ENCODE measurements at places on chromosomes 16 and 17. TPM values are rescaled to one million over a fixed set of nuclear protein-coding genes. Genes with fewer than 3 reads are reported as not detected.

Gene CDRT4
- total RNA-seq, result 1.8 TPM

DNA sequence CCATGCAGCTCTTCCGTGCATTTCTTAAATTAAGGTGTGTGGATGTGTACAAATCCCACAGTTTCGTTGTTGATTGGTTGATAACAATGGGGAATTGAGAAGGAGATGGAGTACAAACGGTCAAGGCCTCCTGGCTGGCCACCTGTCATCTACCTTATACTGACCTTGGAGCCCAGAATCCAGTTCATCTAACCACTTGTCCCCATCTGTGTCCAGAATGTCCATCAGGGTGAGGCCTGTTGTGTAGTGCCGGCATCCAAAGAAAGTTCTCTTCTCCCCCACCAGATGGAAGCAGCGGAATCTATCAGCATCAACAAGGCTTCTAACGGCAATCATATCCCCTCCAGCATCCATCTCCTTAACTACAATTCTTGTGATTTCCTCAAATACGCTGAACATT lies 1.5 kb downstream of the GSDMB start:
- H3K27me3 ChIP-seq, result no peaks in the 10 kb centered on the region
- no peak overlapping the region for H3K4me3 ChIP-seq
- peaks cover 27% of the 10 kb centered on the region for H3K4me1 ChIP-seq
- peaks cover 3% of the 10 kb centered on the region for H3K36me3 ChIP-seq

DNA sequence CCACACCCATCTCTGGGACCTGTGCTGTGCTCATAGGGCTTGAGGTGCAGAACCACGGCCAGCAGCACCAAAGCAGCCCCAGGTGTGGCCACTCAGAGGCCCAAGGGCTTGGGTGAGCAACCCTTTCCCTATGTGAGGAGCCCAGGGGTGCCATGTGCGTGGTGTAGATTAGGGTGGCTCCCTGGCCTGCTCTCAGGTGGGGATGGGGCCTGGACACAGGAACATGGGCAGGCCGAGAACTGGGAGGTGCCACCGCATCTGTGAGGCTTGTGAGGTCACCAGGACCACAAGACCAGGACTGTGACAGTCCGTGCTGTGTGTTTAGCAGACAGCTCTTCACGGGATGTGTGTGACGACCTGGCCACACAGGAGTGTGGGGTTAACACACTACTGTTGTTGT lies 103.5 kb upstream of the ZNF750 start:
- H3K27ac ChIP-seq, result no peak overlapping the region
- no peak overlapping the region for H3K4me3 ChIP-seq
- H3K4me1 ChIP-seq, result no peaks in the 10 kb centered on the region
- H3K27me3 ChIP-seq, result no peaks in the 10 kb centered on the region
- H3K36me3 ChIP-seq, result peaks cover 15% of the 10 kb centered on the region
- peak; percentile 24 for DNase-seq

- no peaks in the 10 kb centered on the region for H3K4me1 ChIP-seq
- no peak overlapping the region for H3K27ac ChIP-seq
- DNase-seq, result no peak
- H3K27me3 ChIP-seq, result no peaks in the 10 kb centered on the region
- no peak overlapping the region for H3K4me3 ChIP-seq
These were observed 77.2 kb downstream of the KATNIP start for GRCh38 chr16:27627136-27627535.

Gene FOXJ1
- 7.0 TPM for total RNA-seq

GRCh38 chr16:77925531-77925930 lies 96.8 kb upstream of the CLEC3A start:
- H3K27me3 ChIP-seq, result peaks cover 1% of the 10 kb centered on the region
- no peak for DNase-seq
- H3K27ac ChIP-seq, result no peak overlapping the region
- no peaks in the 10 kb centered on the region for H3K4me1 ChIP-seq
- no peak overlapping the region for H3K4me3 ChIP-seq

DNA sequence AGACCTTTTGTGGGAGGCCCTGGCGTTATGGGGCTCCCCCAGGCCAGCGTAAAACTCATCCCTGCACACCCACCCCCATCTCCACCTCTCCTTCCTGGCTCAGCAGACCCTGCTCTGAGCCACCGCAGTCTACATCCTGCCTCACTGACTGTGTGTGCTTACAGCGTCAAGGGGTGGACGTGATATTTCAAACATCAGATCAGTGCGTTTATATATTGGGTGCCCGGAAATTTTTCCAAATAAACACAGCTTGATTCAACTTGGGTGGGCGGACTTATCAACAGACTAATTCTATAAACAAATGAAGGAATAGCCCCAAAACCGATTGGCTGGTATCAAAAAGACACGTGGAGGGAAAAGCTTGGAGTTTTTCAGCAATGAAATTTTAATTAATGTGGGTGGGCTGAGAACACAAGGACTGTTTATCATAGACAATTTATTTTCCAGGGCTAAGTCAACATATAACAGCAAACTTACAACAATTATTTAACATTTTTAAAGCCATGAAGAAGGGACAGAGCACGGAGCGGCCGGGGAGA lies at the start of gene FOXL1:
Gene FOXL1 (plus strand): TSS at position 489 of the 539 bp plus-strand sequence. CDS start 175 bp downstream, outside the sequence.
- H3K4me3 ChIP-seq, result no peak within 1 kb of the TSS
- no peak within 1 kb of the TSS for H3K27ac ChIP-seq

DNA sequence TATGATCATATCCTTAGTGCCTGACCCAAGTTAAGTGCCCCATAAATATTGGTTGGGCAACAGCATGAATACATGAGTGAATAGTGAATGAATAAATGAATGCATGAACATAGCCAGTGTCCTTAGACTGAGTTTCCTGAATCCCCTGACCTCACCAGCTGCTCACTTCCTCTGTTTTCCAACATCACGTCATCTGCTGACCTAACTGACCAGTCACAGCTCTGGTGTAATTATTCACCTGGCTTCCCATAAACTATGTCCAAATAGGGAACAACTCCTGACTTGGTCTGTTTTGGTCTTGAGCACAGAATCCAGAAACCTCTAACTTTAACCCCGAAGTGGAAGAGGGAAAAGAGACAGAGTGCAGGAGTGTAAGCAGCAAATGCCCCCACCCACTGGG lies 83.4 kb downstream of the ASIC2 start:
- no peaks in the 10 kb centered on the region for H3K36me3 ChIP-seq
- no peak overlapping the region for H3K4me3 ChIP-seq
- H3K27me3 ChIP-seq, result no peaks in the 10 kb centered on the region
- H3K4me1 ChIP-seq, result no peaks in the 10 kb centered on the region
- H3K27ac ChIP-seq, result no peak overlapping the region

Gene RRAD
- 1.1 TPM for total RNA-seq

GRCh38 chr16:71840052-71840451 lies 5.7 kb upstream of the ATXN1L start:
- H3K36me3 ChIP-seq, result no peaks in the 10 kb centered on the region
- no peak overlapping the region for H3K27ac ChIP-seq
- no peak overlapping the region for H3K4me3 ChIP-seq
- H3K4me1 ChIP-seq, result no peaks in the 10 kb centered on the region
- H3K27me3 ChIP-seq, result no peaks in the 10 kb centered on the region
- no peak for DNase-seq

Gene NECAB2
- total RNA-seq, result 0.68 TPM

Gene CSH2
- not detected for total RNA-seq

Gene CCDC144A
- 17.0 TPM for total RNA-seq

Gene SOX15
- 0.53 TPM for total RNA-seq

Gene KRT36
- not detected for total RNA-seq

- peaks cover 11% of the 10 kb centered on the region for H3K4me1 ChIP-seq
- peak within 1 kb of the TSS; percentile 69 for H3K4me3 ChIP-seq
- no peaks in the 10 kb centered on the region for H3K36me3 ChIP-seq
- no peaks in the 10 kb centered on the region for H3K27me3 ChIP-seq
- no peak within 1 kb of the TSS for H3K27ac ChIP-seq
These were observed at the start of gene MT1F for GRCh38 chr16:56657555-56658326. TSS of gene MT1F (plus strand) at chr16:56657959. CDS start at chr16:56658059, 100 bp downstream.

DNA sequence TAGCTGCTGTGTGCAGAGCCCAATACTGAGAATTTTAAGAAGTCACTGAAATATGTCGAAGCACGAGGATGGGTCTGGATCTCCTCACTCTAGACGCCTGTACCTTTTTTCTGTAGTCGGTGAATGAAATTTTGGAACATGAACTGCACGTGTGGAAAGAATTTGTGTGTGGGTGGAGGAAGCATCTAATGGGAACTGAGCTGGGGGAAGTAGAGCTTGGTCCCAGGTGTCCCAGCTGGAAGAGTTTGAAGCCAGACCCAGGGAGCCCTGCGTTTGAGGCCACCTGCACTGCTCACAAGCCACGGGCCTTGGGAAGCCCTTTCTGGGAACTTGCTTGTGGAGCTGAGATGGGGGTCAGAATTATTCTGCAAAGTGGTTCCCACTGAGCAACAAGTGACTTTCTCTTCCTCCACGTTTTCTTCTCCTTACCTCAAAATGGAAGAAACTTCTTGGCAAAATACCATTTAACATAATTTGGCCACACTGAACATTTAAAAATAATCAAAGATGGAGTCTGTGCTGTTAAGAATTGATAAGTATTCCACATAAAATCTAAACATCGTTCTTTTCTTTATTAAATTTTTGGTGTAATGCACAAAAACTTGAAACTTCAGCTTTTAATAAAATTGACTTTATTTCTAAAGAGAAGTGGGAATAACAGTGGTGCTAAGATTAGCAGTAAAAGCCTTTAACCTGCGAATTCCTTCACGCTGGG lies 163.8 kb downstream of the PRKCA start:
- DNase-seq, result no peak
- peak overlapping the region; percentile 68 for H3K27ac ChIP-seq
- H3K27me3 ChIP-seq, result no peaks in the 10 kb centered on the region
- no peak overlapping the region for H3K4me3 ChIP-seq

GRCh38 chr16:3362931-3363330 lies 7.2 kb downstream of the OR2C1 start:
- H3K27me3 ChIP-seq, result no peaks in the 10 kb centered on the region
- DNase-seq, result no peak
- no peak overlapping the region for H3K27ac ChIP-seq
- no peaks in the 10 kb centered on the region for H3K4me1 ChIP-seq

DNA sequence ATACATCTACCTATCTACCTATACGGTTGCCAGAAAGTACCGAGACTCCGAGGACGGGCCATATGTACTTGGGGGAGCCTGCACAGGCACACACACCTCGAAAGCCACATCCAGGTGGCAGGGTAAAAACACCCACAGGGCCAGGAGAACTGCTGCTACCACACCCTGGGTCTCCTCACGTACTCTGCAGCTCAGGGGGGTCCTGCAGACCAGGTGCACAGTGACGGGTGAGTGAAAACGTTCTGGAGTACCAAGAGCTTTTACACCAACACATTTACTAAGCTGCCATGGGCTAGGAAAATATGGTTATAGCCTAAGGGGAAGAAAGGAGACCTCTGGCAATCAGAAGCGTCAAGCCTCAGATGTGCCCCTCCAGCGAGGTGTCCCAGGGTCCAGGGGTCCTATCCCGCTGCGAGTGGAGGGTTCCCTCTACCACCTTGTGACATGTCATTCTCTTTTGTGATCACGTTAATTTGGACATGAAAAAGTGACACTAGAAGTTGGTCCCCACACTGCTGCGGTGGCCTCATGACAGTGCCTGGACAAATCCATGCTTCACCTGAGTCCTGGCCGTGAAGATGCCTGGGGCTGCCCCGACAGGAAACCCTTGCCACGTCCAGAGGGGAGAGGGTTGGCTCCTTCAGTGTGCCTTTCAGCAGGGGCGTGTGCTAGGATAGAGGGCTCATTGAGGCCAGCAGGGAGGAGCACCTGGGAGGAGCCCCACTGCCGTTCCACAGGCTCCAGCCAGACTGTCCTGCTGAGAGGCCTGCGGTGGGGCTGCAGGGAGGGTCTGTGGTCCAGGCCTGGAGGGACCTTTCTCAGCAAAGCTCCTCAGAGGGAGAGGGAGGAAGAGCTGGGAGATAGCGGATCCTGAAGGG lies 1.8 kb downstream of the CANT1 start:
- H3K27ac ChIP-seq, result peak overlapping the region; percentile 92
- H3K27me3 ChIP-seq, result no peaks in the 10 kb centered on the region
- peaks cover 39% of the 10 kb centered on the region for H3K4me1 ChIP-seq
- peak; percentile 29 for DNase-seq
- H3K36me3 ChIP-seq, result peaks cover 4% of the 10 kb centered on the region

Gene NHLRC4
- not detected for total RNA-seq

GRCh38 chr17:80876950-80877728 lies 114.5 kb upstream of the CHMP6 start:
- H3K36me3 ChIP-seq, result no peaks in the 10 kb centered on the region
- no peaks in the 10 kb centered on the region for H3K27me3 ChIP-seq
- H3K4me3 ChIP-seq, result no peak overlapping the region

- H3K27me3 ChIP-seq, result no peaks in the 10 kb centered on the region
- peak; percentile 42 for DNase-seq
- H3K4me3 ChIP-seq, result no peak overlapping the region
- no peaks in the 10 kb centered on the region for H3K36me3 ChIP-seq
- H3K4me1 ChIP-seq, result no peaks in the 10 kb centered on the region
These were observed 65.3 kb upstream of the NUDT7 start for GRCh38 chr16:77657016-77657415.

Gene TAX1BP3
- 58.2 TPM for total RNA-seq

DNA sequence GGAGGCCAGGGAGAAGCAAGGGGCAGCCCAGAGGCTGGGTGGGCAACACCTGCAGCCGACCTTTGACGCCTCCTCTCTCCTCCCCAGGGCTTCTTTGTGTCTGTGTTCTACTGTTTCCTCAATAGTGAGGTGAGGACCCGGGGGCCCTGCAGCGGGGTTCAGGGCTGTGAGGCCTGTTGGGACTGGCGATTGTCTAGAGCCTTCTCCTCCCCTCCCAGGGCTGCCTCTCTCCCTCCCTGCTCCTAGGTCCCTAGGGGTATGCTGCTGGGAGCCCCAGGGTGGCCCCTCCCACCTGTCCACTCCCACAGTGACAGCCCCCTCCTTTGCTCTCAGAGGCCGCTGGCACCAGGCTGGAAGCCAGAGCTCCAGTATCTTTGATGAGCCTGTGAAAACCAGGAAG lies 10.8 kb upstream of the SPPL2C start:
- DNase-seq, result no peak
- H3K27ac ChIP-seq, result no peak overlapping the region
- H3K36me3 ChIP-seq, result no peaks in the 10 kb centered on the region

DNA sequence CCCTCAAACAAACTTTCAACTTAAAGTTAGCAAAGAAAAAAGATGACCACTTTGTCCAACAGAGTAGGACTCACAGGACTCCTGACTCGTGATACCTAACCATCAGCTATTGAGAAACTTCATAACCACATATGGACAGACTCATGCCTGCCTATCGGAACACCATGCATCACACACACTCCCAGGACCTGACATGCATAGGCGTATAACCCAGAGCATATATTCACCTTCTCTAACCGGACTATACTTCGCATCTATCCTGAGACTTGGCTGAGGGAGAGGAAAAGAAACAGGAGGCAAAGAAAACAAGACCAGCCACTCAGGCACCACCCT lies 2.2 kb downstream of the PIP4K2B start:
- H3K27ac ChIP-seq, result no peak overlapping the region
- H3K4me3 ChIP-seq, result no peak overlapping the region
- no peak for DNase-seq
- H3K4me1 ChIP-seq, result peaks cover 10% of the 10 kb centered on the region

DNA sequence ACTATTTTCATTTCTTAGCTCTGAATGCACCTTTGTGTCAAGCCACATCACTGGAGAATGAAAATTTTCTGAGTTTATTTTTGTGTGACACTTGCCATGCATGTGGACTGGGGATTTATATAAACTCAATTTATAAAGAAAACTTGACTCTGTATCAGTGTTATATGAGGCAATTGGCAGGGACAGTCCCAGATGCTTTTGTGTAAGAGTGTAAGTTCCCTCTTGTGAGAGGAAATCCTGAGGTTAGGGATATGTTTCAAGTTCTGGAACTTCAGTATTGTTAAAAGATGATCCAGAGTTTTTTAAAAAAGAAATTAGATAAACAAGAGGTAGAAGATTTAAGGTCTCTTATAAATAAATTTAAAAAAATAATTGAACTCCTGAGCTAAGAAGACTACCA lies 10.9 kb upstream of the CCL8 start:
- no peaks in the 10 kb centered on the region for H3K36me3 ChIP-seq
- no peaks in the 10 kb centered on the region for H3K4me1 ChIP-seq
- no peak for DNase-seq
- H3K27me3 ChIP-seq, result no peaks in the 10 kb centered on the region
- no peak overlapping the region for H3K27ac ChIP-seq
